NCI-H82 (cell line): ENCODE measurements at places on chromosomes 1 and 21.

DNA sequence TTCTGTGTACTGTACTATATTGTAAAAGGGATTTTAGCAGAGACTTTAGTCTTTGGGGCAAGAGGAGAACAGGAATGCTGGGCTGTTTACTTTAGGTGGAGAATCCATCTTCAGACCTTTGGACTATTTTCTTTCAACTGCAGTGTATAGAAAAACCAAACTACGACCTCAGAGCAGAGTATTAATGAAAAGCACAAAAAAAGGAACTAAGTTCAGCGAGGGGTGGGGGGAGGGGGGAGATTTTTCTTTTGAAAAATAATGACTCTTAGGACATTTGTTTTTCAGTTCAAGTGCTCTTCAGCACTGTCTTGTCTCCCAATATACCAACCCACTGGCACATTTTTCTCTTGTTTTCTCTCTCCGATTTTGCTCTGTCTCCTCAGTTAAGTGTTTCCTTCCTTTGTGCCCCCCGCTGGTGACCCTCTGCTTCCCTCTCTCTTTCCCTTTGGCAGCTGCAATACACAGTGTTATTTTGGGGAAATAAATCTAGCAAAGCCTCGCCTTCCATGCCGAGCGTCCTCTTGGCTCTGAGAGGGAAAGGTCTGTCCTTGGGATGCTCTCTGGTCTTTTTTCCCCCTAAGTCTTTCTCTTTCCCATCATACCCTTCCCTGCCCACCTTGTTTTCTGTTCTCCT is 44.8 kb downstream of the ACP6 start:
- DNase-seq: no peak

- no peak for DNase-seq
Observed at GRCh38 chr1:26545969-26546323, 16.4 kb downstream of the RPS6KA1 start.

- peak; percentile 25 for DNase-seq
Observed at GRCh38 chr1:110185181-110185580, 24.9 kb upstream of the KCNC4 start.

DNA sequence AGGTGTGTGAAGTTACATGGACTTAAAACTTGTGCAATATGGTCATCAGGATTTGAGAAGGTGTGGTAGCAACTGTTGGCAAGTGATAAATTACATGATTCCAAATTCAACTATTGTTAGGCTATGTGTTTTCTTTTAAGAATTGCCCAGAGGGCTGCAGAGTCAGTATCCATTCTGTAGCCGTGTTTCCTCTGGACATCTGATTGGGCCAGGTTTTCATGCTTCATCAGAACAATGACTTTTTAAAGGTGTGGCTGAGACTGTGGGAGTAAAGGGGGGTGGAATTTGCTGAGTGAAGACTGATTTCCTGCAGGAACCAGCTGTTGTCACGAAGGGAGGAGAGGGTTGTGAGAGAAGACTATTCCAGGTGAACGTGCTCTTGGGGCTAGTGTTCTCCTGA is 1.7 kb upstream of the HRNR start:
- DNase-seq: no peak

- no peak for DNase-seq
Observed at GRCh38 chr1:231192620-231193163, 30.8 kb downstream of the TRIM67 start.

- DNase-seq: no peak
Observed at GRCh38 chr1:60867782-60868181, 214.6 kb upstream of the NFIA start.

- DNase-seq: peak; percentile 94
Observed at GRCh38 chr1:41360074-41360785, 1.0 kb upstream of the FOXO6 start.

- DNase-seq: no peak
Observed at GRCh38 chr21:38766987-38767722, 38.6 kb upstream of the ETS2 start.

- DNase-seq: peak; percentile 97
Observed at GRCh38 chr1:44636688-44637598, 37.3 kb downstream of the TMEM53 start.

DNA sequence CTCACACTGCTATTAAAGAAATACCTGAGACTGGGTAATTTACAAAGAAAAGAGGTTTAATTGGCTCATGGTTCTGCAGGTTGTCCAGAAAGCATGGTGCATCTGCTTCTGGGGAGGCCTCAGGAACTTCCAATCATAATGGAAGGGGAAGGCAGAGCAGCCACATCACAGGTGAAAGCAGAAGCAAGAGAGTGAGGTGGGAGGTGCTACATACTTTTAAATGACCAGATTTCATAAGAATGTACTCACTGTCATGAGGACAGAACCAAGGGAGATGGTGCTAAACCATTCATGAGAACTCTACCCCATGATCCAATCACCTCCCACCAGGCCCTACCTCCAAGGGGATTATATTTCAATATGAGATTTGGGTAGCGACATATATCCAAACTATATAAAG is 55.7 kb downstream of the MRPL39 start:
- DNase-seq: no peak

- peak; percentile 69 for DNase-seq
Observed at GRCh38 chr1:151145304-151146071, 943 bp downstream of the SEMA6C start.

GRCh38 chr21:27076025-27076424 is 109.1 kb upstream of the ADAMTS5 start:
- no peak for DNase-seq

- no peak for DNase-seq
Observed at GRCh38 chr1:1360506-1361169, 2.3 kb upstream of the MXRA8 start.
